ENCODE measurements at places on chromosomes 12 and 14.

DNA sequence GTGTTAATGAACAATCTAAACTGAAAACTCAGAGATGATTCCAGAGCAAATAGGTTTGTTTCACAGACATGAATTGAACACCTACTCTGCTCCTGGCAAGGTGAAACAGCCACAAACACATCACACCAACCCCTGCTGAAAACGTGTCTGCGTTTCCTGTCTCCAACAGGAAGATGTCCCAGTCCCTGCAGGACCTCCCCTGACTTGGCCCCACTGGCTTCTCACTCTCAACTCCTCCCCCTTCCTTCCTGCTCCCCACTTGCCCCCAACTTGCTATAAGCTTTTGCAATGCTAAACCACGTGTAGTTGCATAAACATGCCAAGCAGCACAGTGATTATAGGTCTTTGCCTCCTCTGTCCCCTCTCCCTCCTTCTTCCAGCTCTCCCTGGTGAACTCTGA is 567.6 kb downstream of the BCL11B start:
- no peak for DNase-seq

DNA sequence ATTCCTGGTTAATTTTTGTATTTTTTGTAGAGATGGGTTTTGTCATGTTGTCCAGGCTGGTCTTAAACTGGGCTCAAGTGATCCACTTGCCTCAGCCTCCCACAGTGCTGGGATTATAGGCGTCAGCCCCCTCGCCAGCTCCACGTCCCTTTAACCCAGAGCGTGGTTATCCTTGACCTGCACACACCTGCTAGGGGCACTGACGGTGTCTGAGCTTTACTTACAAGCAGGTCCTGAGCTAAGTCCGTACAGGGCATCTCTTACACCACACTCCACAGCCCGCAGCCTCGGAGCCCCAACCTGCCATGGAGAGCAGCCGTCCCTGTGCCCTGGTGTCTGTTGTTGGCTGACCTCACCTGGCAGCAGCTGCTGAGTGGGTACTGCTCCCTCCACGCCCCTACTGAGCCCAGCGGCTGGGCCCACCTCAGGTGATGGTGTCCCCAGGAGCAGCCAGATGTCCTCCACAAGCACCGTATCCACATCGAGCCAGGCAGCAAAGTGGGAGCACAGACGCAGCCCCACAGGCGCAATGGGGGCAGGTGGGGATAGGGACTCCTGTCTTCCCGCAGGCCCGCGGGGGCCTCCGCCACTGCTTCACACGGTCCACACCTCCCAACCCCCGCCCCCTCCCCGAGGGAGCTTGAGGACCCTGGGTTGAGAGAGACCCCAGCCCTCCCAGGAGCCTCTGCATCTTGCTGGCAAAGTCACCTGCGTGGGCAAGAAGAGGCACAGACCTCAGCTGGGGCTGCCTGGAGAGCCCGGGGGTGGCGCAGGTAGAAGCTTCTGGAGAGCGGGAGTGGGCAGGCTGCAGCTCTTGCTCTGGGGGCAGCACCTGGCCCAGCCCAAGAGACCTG is 325.4 kb upstream of the SFSWAP start:
- DNase-seq, result no peak

DNA sequence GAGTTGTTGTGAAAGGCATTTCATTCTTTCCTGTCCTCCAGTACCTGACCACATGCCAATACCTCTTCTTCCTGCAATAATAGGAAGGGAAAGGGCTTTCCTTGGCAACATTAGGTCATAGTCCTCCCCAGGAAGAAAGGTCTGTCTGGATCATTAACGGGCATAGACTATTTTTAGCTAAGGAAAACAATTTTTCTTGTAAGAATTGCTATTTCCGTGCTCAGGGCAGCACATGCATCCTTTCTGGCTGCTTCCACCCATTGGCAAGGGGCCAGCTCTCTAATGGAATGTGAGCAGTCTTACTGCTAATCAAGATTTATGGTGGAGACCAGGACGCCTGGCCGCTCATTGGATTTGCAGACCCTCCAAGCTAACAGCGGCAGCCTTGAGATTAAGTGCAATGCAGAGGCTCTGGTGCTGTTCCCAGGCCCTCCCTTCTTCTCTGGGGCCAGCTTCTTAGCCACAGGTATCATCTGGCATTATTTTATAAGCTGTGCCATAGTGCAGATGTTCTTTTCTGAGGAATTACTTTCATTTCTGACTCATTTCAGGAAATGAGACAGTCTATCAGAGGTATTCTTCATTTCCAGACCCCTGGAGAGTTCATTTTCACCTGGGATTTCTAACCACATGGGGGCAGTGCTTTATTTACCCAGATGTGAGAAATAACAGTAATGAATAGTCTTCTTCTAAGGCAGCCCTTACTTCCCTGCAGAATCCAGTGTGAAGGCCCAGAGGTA is 52.9 kb downstream of the ANO6 start:
- peak; percentile 61 for DNase-seq

DNA sequence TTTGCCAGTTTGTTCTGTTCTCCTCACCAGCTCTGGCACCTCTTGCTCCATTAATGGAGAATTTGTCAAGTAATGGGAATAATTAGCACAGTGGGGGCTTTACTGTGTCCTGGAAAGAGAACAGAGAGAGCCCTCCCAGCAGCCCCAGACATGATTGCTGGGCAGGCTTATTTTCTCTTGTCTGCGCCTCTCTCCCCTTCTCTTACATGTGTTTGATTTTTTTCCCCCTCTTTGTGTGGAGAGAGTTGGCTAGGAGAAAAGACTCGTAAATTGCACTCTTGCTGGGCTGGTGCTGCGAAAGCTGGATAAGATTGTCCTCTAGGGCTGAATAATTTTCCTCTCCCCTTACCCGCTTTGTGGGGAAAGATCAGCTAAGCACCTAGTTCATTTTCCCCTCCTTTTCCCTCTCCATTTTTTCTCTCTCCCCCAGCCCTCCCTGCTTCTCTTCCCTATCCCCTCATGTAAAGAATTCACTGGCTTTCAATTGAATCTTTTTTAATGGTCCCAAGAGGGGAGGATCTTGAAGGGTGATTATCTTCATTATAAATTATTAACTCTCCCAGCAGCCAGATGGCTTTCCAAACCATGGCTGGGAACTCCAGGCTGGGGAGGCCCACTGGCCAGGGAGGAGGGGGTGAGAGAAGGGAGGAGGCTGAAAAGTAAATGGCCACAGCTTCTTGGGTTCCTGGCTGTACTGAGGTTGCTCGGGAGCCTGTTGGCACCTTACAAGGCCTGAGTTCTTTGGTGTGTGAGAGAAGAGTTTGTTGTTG is 62.2 kb downstream of the NRXN3 start:
- DNase-seq, result no peak

GRCh38 chr12:116609319-116610114 is 50.3 kb downstream of the MAP1LC3B2 start:
- no peak for DNase-seq

DNA sequence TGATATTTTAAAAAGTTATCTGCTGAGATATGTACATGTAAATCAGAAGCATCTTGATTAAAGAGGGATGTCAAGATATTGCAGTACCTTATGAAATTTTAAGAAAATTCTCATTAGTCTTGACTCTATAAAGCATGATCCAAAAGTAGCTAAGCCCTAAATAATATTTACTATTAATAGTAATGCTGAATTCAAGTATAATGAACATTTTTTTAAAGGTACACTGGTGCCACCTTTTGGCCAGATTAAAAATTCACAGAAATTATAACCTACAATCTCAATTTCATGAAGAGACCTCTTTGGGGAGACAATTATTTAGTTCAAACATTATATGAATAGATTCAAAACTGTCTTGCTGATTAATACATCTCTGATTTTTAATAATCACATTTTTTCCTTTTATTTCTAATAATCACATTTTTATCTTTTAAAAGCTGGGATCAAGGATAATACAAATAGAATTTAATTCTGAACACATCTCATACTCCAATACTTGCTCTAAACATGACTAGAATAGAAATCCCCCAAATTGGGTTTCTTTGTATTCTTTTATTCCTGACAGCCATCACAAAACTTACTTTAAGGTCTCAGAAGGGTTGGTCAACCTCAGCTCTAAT is 13.4 kb downstream of the AKAP5 start:
- DNase-seq, result no peak

- no peak for DNase-seq
Measured at GRCh38 chr14:65210118-65210821, 108.0 kb upstream of the MAX start.

DNA sequence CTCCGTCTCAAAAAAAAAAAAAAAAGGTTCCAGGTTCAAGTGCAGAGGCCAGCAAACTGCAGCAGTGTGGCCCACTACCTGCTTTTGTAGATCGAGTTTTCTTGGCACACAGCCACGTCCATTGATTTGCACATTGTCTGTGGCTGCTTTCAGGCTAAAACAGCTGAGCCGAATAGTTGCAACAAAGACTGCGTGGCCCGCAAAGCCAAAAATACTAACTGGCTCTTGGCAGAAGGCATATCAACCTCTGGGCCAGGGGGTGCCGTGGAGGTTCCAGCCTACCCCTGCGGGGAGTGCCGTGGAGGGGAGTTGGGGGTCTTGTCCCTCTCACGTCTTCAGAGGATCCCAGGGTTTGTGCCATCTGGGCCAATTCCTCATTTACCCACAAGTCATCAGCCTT is 170.1 kb downstream of the ADGRD1 start:
- no peak for DNase-seq

- DNase-seq, result no peak
Measured at GRCh38 chr14:77616133-77616453, 344 bp downstream of the SPTLC2 start.
